ENCODE measurements at places on chromosomes 1 and 21.

DNA sequence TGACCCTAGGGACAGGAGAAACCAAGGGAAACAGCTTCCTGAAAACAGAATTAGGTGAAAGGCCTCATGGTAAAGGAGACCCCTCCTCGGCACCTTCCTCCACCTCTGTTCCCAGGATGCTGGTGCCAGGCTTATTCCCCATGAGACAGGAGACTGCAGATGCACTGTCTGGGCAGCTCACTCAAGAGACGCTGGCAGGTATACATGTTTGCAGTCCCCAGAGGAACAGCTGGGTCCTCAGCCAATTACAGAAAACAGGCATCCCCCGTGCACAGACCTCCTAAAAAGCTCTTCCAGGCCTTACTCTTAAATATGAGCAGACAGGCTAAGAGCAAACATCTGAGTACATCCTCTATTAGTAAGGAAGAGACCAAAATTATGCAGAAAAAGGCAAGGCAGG is 6.5 kb downstream of the CCSAP start:
- no peak for DNase-seq

GRCh38 chr1:56199956-56200355 is 379.4 kb downstream of the PLPP3 start:
- DNase-seq: no peak

DNA sequence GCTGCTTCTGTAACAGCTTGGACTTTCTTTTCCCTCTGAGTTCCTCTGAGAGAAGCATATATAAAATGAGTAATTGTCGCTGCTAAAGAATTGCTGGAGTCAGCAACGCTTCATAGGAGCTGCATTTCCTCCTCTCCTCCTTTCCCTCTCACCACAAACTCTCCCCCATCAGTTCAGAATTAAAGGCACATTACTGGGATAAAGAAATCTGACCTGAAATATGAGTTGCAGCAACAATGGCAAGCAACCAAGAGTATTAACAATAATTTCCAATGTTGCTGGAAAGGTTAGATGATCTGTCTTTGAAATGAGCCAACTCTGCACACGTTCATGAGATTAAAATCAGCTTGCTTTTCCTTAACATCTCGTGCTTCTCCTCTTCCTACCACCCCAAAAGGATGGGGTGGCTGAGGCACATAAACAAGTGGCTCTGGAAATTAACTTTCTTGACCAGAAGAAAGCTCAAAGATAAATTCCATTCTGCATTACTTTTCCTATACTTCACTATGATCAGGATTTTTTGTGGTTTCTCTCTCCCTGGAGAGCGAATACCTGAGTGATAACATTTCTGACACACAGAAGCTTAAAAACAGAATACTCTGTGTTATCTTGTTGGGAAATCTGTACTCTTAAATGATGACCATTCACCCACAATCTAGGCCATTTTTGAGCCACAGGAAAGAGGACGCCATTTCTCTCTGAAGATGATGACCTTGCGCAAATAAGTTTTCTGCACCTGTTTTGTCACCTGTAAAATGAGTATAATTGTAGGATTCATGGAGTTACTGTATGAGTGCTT is 90.2 kb downstream of the TGFBR3 start:
- peak; percentile 71 for DNase-seq

DNA sequence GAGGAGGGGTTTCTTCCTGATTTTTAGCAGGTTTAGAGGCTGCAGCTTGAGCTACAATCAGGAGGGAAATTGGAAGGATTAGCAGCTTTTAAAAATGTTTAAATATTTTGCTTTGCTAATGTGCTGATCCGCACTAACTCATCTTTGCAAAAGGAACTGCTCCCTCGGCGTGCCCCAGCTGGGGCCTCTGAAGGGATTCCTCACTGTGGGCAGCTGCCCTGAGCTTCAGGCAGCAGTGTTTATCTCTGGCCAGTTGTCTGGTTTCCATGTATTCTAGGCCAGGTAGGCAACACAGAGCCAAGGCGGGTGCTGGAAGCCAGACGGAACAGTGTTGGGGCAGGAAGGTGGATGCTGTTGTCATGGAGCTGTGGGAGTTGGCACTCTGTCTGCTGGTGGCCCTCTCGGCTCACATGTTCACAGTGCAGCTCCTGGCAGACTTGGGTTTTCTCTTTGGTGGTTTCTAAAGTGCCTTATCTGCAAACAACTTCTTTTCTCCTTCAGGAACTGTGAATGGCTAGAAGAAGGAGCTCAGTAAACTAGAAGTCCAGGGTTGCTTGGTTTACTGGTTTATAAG is 18.9 kb downstream of the NECAP2 start:
- DNase-seq: no peak

GRCh38 chr1:118118469-118118868 is 66.6 kb downstream of the SPAG17 start:
- DNase-seq: no peak

- DNase-seq: no peak
These were observed 155.8 kb downstream of the TRABD2B start for GRCh38 chr1:47841356-47841755.

DNA sequence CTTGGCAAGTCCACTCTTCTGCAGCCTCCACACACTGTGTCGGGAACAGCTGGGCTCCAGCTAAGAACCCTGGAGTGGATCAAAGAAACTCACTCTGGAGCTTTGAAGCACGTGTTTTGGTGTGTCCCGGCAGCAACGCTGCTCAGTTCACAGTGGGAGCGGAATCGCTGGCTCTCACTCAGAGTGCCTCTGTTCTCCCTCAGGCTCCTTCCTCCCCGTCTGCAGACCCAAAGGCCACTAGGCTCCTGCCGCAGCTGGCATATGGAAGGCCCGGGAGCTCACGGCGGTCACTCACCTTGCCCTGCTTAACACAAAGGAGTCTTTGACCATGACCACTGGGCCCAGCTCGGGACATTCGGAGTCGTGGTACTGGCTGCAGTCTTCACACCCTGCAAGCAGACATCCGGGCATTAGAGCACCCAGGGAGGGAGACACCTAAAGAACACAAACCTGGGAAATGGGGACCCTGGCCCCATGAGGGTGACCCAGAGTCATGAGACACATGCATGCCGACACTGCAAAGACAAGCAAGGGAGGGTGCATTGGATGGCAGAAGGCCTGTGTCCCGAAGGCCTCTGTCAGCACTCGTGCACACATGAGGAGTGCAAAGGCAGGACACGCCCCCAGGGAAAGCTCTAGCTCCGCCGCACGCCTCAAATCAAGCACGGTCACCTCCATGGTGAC is 19.7 kb downstream of the PRDM15 start:
- no peak for DNase-seq

DNA sequence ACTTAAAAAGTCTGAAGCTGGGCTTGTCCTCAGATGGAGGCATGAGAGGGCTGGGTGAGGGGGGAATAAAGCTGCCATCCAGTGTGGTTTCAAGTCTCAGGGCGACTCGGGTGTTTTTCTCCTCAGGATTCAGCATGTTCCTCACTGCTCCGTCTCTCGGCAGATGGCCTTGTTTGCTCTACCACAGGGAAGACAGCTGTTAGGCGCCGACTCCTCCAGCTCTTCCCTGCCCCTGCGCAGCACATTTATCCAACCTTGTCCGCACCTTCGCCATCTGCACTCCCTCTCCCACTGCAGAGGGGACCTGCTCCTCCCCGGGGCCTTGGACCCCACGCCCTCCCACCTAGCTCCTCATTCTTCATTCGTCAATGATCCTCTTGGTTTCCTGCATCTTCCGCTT is 16.6 kb upstream of the S100A11 start:
- no peak for DNase-seq

GRCh38 chr1:116242741-116243140 is 130.3 kb upstream of the ATP1A1 start:
- no peak for DNase-seq

- DNase-seq: no peak
These were observed 2.7 kb downstream of the DMBX1 start for GRCh38 chr1:46492269-46492853.

Measured in fibroblast of skin of scalp (primary cell).